Activated CD8-positive, alpha-beta memory T cell treated with anti-CD3 and anti-CD28 coated beads for 1 hour (primary cell): ENCODE measurements at places on chromosomes 13 and 19.

- DNase-seq: no peak
These were observed 1278.8 kb upstream of the MIR17HG start for GRCh38 chr13:90068658-90069057.

DNA sequence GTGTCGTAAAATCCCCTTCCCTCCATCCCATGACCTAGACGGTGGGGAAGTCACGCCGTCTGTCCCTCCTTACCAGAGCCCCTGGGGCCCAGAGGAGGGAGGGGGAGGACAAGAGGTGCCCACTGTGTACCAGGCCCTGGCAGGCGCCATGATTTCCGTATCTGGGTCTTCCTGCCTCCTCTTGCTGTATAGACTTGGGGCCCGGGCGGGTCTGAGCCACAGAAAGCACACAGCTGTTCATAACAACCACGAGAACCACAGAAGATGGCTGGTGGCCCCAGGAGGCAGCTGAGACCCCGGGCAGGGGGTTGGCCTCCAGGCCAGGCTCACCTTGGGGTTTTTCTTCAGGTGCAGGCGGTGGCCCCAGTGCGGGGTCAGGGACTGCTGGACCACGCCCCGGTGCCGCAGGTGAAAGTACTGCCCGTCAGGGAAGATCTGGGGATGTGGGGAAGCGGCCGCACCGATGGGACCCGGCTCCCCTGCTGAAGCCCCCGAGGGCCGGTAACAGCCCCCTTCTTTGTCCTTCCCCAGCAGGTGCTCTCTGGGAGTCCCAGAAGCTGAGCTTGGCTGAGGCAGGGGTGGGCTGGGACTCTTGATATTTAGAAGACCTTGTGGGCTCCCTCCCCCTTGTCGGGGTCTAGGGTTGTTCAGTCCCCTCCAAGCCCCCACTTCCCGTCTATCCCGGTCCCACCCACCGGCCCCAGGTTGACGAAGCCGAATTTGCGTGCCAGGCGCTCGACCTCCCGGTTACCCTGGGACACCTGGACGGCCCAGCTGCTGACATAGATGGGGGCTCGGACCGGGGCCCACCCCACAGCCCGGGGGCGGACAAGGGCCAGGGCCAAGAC, 463 bp downstream of the PCSK4 start:
- DNase-seq: no peak

- no peak for DNase-seq
These were observed 65.8 kb upstream of the SERP2 start for GRCh38 chr13:44307844-44308243.

GRCh38 chr13:40172149-40172591, 494.3 kb downstream of the FOXO1 start:
- no peak for DNase-seq

DNA sequence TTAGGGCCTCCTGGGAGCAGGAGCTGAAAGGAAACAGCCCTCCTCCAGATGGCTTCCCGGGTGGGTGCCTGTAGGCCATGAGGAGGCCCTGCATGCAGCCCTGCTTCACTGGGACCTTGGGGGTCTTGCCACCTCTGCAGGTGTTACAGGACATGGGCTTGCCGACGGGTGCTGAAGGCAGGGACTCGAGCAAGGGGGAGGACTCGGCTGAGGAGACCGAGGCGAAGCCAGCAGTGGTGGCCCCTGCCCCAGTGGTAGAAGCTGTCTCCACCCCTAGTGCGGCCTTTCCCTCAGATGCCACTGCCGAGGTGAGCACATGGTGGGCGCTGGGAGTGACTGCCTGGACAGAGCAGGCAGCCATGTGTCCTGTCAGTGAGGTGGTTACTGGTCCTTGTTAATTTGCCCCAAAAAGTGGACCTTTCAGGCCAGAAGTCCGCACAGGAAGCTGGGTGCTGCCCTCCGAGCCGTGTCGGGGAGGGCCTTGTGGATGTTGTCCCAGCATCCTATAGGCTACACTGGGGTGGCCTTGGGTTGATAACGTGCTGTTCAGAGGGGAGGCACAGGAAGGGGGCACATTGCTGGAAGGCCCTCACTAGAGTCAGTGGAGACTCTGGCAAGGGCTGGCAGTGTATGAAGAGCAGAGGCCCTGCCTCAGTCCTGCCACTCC, 18.7 kb upstream of the QTRT1 start:
- DNase-seq: no peak

DNA sequence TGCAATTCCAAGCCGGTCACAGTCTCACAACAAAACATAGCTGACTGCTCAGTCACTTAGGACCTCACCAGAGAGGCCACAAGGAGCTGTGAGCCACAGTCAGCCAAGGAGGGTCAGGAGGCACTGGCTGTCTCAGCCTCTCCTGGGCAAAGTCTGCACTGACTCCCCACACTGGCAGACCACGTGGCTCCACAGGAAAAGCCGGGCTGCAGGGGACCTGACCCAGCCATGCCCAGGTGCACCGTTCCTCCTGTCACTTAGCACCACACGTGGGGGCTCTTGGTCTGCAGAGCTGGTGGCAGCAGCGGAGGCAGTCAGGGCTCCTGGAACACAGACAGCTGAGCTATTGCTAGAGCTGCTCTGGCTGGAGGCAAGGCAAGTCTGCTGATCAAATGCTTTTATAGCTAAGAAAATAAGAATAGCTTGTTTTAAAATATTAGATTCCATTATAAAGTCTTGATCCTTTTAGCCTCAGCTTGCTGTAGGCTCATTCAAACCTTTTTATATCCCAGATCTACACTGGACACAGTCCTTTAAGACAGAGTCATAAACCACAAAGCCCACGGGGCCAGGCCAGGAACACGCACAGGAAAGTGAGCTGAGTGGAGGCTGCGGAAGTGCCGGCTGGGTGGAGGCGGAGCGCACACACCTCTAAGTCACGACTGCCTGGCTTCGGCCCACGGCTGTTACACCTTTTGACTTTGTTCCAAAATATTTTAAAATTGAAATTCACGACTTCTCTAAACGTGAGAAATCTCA, 744.1 kb downstream of the UQCRFS1 start:
- no peak for DNase-seq

- DNase-seq: no peak
These were observed 44.3 kb downstream of the MCF2L start for GRCh38 chr13:113013303-113013702.

DNA sequence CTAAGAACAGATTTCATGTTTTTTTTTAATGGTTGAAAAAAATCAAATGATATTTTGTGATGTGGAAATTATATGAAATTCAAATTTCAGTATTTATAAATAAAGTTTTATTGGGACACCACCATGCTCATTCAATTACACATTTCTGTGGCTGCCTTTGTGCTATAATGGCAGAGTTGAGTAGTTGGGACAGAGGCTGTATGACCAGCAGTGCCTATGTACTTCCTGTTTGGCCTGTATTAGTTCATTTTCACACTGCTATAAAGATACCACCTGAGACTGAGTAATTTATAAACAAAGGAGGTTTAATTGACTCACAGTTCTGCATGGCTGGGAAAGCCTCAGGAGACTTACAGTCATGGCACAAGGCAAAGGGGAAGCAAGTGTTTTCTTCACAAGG, 33.6 kb downstream of the AKAP11 start:
- DNase-seq: no peak
